ENCODE measurements at places on chromosomes 6 and 20.

DNA sequence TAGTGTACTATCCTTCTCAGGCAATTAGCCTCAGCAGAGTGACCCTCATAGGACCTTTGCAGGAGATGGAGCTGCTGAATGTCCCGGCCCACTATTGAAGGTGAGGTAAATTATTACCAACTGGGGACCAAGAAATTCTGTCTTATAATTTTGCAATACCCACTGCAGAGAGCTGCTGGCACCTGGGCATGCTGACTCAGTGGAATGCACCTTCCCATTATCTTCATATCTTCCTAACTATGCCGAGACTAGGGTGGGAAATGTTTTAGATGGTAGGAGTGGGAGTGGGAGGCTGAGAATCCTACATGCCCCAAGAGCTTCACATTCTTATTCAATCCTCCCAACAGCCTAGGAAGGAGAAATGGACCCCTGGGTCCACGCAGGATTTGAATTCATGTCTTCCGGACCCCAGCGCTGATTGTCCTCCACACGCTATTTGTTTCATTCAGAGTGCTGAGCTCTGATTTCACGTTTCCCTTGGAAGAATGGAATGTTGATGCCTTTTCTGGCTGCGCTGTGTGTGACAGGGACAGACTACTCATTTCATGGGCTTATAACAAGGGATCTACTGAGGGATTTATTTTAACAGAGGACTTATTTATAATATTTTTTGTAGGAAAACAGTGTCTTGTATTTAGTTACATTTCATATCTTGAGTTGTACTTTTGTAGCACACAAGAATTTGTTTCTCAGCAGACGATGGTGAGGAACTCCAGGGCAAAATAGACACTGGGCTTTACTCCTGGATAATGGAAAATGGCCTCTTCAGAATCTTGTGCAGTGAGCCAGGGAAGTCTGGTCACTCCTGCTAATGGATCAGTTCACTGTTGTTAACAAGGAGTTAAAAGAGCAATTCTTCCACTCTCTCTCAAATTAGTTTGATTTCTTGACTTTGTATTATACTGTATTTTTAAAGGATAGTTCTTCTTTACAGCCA lies 66.4 kb downstream of the FYN start:
- no peak for DNase-seq

- DNase-seq: no peak
These were observed 295.4 kb downstream of the FOXA2 start for GRCh38 chr20:22288957-22289356.

- no peak for DNase-seq
These were observed 16.6 kb downstream of the KIF3B start for GRCh38 chr20:32294071-32294470.

- no peak for DNase-seq
These were observed 730 bp downstream of the PARD6B start for GRCh38 chr20:50731930-50732690.

- DNase-seq: no peak
These were observed 260.0 kb upstream of the MAP3K7 start for GRCh38 chr6:90846824-90847223.

GRCh38 chr6:53878808-53879207 lies 84.0 kb downstream of the LRRC1 start:
- no peak for DNase-seq

DNA sequence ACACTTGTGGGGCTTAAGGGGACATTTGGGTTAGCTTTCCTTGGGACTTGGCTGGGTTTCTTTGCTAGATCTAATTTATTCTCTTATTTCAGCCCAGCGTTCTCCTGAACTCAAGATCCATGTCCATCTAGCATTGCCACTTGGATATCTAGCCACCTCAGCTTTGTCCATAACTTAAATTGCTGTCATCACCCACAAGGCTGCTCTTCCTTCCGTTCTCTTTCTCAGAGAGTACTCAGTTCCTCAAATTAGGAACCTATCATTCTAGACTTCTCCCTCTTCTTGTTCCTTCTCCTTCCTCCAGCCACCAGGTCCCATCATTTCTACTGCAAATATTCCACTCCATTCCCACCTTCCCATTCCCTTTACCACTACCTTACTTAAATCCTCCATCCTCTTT lies 4.3 kb downstream of the SMIM26 start:
- no peak for DNase-seq

- DNase-seq: no peak
These were observed 55.3 kb downstream of the RBM24 start for GRCh38 chr6:17336425-17336824.

DNA sequence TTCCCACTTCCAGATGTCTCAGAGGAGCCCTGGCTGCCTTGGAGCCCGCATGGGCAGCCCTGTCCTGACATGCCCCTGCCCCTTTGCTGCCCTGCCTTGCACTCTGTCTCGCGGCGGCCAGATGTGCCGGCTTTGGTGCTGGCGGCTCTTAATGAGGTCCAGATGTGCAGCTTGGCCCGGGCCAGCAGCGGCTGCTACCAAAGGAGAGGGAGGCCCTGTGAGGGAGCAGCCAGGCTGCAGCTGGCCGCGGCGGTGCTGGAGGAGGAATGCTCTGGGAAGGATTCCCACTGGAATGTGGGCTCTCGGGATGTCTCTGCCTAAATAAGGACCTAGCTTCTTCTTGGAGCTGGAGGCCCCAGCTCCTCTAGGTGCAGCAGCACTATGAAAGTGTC lies 72.4 kb downstream of the FGD2 start:
- DNase-seq: peak; percentile 91
